ENCODE measurements at places on chromosomes 5 and 9.
A peak's percentile ranks its signal among the peaks of the same experiment; 100 is the strongest.

DNA sequence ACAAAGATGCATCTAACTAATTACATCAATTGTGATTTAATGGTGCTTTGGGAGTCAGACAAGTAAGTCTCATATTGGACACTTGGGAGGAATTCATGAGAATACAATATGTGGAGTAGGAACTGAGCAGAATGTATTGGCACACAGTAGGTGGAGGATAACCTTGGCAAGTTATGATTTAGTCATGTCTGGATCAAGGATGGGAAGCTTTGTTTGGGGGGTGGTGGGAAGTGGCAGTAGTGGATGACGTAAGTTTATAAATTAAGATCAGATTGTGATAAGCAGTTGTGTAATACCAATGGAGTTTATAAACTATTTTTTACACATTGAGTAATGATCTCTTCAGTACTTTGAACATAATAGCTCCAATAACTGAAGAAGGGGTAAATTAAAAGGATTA, 67.0 kb downstream of the SGCD start:
- no peaks in the 10 kb centered on the region for H3K27me3 ChIP-seq
- H3K4me1 ChIP-seq, result no peaks in the 10 kb centered on the region
- no peaks in the 10 kb centered on the region for H3K36me3 ChIP-seq
- no peak overlapping the region for H3K27ac ChIP-seq

DNA sequence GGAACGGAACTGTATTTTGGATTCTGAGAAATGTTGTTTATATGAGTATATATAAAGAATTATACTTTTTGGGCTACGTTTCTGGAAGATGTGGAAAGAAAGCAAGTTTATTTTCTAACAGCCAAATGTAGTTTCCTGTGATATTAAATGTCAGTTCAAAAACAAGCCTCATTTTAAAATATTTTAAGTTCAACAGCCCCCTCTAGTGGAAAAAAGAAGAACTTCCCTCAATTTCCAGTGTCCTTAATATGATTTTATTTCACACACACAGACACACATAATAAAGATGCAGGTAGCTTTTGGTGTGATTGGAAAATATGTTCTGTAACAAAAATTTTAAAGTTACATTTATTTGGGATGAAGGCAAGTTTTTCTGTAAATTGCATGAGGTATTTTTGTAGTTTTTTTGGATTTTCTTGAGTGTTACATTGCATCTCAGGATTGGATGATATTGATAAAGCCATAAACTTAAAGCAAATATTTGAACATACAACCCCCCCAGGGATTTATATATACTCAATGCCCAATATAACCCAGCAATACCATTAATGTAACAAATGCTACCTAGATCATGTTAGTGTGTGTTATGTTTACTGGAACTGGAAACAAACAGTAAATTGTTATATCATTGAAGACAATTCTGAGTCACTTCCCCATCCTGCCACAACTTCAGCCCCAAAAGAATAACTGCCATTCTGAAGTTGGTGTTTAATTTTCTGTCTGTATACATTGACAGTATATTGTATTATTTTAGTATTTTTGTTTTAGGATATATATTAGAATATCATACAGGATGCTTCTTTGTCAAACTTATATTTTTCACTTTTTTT, 54.0 kb downstream of the CCDC171 start:
- peak; percentile 61 for DNase-seq
- H3K4me3 ChIP-seq, result no peak overlapping the region
- H3K4me1 ChIP-seq, result no peaks in the 10 kb centered on the region
- no peaks in the 10 kb centered on the region for H3K36me3 ChIP-seq

DNA sequence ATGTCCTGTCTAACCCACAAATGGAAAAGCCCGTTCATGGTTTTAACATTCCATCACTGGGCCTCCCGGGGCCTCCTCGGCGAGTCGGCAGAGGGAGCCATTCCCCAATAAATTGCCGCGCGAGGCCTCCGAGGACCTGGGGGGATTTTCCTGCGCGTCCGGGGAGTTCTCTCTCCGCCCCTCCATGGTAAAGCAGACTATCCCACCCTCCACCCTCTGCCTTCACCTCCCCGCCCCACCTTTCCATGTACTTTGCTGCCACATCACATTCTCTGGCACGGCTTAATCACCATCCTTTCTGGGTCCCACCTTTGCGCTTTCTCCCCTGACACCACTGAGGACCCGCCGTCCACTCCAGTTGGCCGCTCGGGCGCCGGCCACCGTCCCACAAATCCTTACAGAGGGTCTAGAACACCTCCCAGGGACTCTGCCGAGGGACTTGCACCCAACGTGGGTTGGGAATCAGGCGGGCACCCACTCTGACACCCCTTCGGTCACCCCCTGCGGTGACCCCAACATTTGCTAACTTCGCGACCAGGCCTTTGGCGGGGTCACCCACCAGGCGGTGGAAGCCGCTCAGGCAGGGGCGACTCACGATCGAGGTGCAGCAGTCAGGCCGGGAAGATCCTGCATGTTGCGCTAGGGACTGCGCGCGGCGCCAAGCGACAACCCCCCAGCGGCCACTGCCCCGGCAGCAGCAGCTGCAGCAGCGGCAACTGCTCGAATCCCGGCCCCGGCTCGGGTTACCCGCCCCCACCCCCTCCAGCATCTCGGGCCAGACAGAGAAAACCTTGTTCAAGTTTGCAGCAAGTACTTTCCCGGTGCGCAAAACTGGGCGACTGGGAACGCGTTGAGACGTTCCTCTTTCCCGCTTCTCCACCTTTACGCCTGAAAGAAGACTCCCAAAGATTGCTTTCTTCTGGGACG, at the start of gene MEGF10:
TSS of gene MEGF10 (plus strand) at position 778 of the 927 bp plus-strand sequence. CDS start 40,513 bp downstream, outside the sequence.
- H3K4me3 ChIP-seq, result no peak within 1 kb of the TSS
- H3K27ac ChIP-seq, result no peak within 1 kb of the TSS
- peak; percentile 20 for DNase-seq
- no peaks in the 10 kb centered on the region for H3K36me3 ChIP-seq
- H3K27me3 ChIP-seq, result peaks cover 30% of the 10 kb centered on the region

DNA sequence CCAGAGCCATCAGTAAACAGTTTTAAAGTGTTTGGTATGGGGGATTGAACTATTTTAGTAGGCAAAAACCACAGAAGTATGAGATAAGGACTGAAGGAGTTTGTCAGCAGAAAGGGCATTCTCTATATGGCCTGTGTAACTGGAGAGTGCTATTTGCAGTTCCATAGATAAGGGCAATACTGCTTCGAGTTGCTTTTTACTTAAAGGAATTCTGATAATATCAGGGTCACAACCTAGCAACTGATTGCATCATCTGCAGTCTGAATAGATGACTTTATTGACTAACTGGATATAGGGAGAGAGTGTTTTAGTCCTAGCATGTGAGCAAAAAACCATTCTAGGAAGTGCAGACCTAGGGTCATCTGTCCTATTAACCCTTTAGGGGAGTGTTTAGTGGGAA, 645.2 kb upstream of the PTPRD start:
- H3K36me3 ChIP-seq, result no peaks in the 10 kb centered on the region
- no peaks in the 10 kb centered on the region for H3K27me3 ChIP-seq
- no peaks in the 10 kb centered on the region for H3K4me1 ChIP-seq
- H3K27ac ChIP-seq, result no peak overlapping the region
- DNase-seq, result no peak
- no peak overlapping the region for H3K4me3 ChIP-seq

DNA sequence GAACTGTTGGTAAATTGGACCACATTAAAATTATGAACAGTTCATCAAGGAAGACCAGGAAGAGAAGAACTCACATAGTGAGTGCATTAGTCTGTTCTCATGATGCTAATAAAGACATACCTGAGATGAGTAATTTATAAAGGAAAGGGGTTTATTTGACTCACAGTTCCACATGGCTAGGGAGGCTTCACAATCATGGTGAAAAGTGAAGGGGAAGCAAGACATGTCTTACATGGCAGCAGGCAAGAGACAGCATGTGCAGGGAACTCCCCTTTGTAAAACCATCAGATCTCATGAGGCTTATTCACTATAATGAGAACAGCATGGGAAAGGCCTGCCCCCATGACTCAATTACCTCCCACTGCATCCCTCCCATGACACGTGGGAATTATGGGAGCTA, 135.9 kb upstream of the MAN2A1 start:
- H3K4me3 ChIP-seq, result no peak overlapping the region
- no peaks in the 10 kb centered on the region for H3K4me1 ChIP-seq
- DNase-seq, result no peak
- no peak overlapping the region for H3K27ac ChIP-seq
- H3K27me3 ChIP-seq, result no peaks in the 10 kb centered on the region

DNA sequence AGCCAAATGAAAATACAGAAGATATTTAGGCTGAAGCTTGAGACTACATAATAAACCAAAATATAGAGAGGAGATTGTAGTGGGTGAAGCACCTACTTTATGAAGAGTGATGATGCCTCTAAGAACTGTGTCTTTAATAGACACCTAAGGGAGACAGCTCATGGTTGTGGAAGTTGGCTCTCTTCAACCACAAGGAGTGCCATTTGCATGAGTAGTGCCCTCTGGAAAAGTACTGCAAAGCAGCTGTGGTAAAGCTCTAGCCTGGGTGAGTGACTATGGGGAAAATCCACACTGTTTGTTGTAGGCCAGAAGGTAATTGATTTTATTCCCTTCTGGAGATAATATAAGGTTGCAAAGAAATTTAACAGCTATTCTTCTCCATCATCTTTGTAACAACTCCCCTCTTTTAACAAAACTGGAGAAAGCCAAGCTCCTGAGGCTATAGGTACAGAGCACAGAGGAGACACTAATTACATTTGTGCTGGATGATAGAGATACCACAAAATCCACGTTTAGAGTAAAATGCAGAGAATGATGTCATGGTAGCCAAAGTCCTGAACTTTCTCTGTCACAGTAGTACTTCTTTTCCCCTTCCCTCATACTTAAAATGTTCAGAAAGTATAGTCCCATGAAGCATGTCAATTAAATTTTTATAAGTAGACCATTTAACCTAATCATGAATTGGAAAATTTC, 122.8 kb downstream of the STARD4 start:
- H3K36me3 ChIP-seq, result no peaks in the 10 kb centered on the region
- no peaks in the 10 kb centered on the region for H3K4me1 ChIP-seq
- H3K4me3 ChIP-seq, result no peak overlapping the region
- H3K27me3 ChIP-seq, result no peaks in the 10 kb centered on the region
- DNase-seq, result no peak

DNA sequence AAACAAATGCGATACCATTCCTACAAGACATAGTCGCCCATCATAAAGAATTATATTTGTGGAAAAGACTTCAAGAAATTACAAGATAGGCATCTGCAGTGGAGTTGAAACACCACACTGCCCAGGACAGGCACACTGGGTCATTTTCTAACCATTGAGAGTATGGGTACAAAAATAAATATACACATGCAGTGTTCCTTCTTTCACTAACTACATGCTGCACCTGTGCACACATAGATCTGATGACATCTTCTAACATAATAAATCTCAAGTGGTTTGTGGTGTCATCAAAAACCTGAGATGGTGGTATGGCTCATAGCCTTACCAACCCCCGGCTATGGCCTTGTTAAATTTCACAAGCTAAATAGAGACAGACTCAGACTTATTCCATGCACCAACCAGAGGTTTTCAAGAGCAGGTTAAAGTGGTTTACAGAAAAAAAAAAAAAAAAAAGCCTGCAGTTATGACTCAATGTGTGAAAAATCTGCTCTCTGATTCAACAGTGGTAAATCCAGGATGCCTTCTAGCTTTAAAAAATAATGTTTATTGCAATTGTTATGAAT, 12.4 kb upstream of the NFIB start:
- H3K4me3 ChIP-seq, result no peak overlapping the region
- H3K27ac ChIP-seq, result no peak overlapping the region
- DNase-seq, result no peak
- H3K4me1 ChIP-seq, result peaks cover 3% of the 10 kb centered on the region

- no peaks in the 10 kb centered on the region for H3K27me3 ChIP-seq
- peaks cover 1% of the 10 kb centered on the region for H3K36me3 ChIP-seq
- no peak overlapping the region for H3K4me3 ChIP-seq
- H3K27ac ChIP-seq, result no peak overlapping the region
- no peak for DNase-seq
Observed at GRCh38 chr5:43078956-43079355, 38.8 kb upstream of the ANXA2R start.
